Activated naive CD4-positive, alpha-beta T cell (primary cell): ENCODE measurements at places on chromosomes 2 and 18.

DNA sequence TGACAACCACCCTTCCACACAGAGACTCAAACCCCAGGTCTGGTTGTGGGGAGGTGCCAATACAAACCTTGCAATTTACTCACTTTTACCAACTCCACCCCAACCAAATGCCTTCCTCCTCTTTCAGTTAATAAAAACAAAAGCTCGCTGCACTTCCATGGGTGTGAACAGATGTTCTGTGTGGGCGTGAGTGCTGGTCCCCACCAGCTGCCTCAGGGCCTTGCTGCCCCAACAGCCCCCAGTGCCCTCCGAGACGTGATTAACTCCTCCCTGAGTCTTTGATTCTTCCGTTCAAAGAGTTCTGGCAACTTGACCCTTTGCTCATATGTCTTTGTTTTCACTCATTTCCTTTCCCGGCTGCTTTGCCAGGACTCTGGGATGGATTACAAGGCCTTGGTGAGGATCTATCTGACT, 258.9 kb upstream of the CXCR4 start:
- DNase-seq = no peak

GRCh38 chr2:182585430-182585829, 130.6 kb upstream of the DNAJC10 start:
- no peak for DNase-seq

GRCh38 chr2:73007991-73008765, 63.3 kb downstream of the SFXN5 start:
- no peak for DNase-seq

GRCh38 chr18:4144201-4144600, 310.9 kb downstream of the DLGAP1 start:
- DNase-seq = no peak

DNA sequence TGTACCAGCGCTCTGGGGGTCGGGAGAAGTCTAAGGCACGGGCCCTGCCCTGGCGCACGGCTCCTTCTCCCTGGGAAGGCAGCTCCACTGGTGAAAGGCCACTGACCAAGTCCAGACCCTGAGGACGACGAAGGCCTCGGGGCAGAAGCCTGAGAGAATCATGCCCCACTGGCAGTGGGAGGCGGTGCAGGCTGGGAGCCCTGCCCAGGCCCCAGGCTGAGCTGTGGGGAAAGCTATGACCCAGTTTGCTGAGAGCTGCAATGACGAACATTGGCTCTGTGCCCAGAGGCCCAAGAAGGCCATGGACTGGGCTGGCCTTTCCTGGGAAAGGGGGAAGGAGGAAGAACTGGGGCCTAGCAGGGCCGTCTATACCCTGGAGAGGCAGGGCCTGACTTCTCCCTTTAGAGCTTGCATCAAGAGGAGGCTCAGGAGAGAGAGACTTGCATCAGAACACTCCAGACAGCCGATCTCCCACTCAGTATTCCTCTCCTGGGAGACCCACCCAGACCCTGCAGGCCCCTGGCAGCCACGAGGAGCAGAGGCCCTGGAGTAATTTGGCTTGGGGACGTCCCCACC, 32.9 kb downstream of the HS1BP3 start:
- no peak for DNase-seq

GRCh38 chr2:125085904-125086303, 1060.8 kb downstream of the CNTNAP5 start:
- DNase-seq = no peak

GRCh38 chr2:240820607-240821428, 799 bp upstream of the KIF1A start:
- DNase-seq = no peak

- no peak for DNase-seq
These were observed 75.6 kb downstream of the ZBTB7C start for GRCh38 chr18:48333563-48333962.

- DNase-seq = no peak
These were observed 537.2 kb upstream of the DCC start for GRCh38 chr18:51802569-51803428.

- no peak for DNase-seq
These were observed 433.7 kb upstream of the TNP1 start for GRCh38 chr2:217293607-217294006.

GRCh38 chr18:10365901-10366300, 88.5 kb upstream of the APCDD1 start:
- no peak for DNase-seq

GRCh38 chr18:24027156-24027827, 12.7 kb downstream of the TTC39C start:
- DNase-seq = no peak

DNA sequence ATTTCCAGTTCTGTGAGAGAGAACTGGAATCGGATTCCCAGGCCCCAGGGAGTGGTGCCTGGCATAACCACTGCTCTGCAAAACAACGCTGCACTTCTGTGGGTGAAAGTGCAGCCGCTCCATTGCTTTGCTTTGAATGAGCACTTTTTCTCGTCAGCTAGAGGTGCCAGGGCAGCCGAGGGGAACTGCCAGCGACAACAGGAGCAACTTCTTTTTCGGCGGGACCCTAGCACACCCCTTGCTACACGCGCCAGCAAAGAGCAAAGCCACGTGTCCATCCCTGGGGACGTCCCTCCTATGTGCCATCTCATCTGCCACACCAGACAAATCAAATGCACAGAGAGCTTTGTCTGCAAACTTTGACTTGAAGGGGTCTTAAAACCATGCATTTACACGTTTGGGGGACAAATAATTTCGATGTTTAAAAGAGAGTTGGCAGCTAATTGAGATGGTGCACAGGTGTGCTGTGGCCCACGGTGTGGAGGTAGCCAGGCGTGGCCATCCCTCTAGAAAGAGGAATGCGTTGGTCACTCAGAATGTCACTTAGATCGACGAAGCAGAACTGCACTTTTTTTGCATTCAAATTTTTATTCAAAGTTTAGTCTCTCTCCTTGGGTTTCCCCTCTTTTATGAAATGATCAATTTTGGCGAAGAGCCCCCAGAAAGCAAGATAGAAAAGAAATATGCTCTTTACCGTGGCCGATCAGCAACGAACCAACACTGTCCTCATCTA, 151.8 kb downstream of the MBP start:
- no peak for DNase-seq

DNA sequence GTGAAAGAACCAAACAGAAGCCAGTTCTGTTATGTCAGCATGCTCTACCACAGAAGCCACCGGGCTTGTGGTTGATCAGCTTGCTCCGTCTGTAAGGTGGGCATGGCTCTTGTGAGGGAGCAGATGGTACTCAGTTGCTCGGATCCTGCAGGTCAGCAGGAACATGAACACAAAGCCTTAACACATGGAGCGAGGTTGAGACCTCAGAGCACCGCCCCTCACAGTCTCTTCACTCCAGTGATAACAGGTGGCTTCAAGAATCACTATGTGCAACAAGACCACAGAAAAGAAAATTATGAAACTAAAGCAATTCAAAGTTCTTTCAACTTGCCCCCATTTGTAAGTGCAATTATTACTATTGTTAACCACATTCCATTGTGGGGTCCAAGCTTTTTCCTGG, 72.1 kb downstream of the OSBPL6 start:
- DNase-seq = no peak

- DNase-seq = no peak
These were observed 423.6 kb upstream of the CHST9 start for GRCh38 chr18:27608742-27609141.

DNA sequence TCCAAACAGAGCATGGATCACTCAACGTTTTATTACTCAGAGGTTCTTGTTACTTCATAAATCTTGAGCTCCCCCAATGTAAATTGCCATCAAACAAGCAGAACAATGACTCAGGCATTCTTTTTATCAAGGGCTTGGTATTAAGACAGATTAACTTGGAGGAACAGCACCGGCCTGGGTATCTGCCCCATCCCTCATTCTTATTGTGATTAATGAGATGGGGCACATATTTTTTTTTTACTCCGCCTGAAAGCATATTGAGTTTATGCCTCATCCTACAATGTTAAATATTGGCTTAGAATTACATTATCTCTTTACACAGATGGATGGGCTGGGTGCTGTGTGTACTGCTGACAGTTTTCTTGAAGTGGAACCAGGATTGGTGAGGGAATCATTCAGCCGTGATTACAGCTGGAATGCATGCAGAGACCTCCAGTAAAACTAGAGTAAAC, 387.3 kb downstream of the CLIP4 start:
- no peak for DNase-seq

- DNase-seq = no peak
These were observed 22.3 kb downstream of the CLASP1 start for GRCh38 chr2:121626777-121627524.

- no peak for DNase-seq
These were observed 187.1 kb downstream of the ZBTB7C start for GRCh38 chr18:48222118-48222517.

DNA sequence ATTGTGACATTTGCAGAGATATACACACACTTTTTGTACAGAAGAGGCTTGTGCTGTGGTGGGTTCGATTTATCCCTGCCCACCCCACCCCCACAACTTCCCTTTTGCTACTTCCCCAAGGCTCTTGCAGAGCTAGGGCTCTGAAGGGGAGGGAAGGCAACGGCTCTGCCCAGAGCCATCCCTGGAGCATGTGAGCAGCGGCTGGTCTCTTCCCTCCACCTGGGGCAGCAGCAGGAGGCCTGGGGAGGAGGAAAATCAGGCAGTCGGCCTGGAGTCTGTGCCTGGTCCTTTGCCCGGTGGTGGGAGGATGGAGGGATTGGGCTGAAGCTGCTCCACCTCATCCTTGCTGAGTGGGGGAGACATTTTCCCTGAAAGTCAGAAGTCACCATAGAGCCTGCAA, 40.0 kb downstream of the STEAP3 start:
- DNase-seq = no peak

DNA sequence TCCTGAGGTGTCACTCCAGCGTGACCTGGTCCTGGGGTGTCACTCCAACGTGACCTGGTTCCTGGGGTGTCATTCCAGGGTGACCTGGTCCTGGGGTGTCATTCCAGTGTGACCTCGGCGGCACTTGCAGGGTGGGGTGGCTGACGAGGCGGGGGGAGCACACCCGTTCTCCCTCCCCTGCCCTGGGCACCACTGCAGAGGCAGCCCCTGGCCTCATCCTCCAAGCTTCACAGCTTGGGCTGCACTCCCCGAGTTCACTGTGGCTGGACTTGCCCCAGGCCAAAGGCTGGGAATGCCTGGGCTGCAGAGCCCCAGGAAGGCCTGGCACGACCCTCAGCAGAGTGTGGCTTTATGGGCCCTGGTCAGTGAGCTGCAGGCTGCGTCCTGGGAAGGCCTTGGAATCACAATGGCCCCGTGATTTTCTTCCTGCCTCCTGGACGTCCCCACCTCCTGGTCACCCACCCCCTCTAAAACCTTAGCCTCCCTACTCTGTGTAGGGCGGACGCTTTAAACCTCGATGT, 88.3 kb downstream of the NFATC1 start:
- no peak for DNase-seq

DNA sequence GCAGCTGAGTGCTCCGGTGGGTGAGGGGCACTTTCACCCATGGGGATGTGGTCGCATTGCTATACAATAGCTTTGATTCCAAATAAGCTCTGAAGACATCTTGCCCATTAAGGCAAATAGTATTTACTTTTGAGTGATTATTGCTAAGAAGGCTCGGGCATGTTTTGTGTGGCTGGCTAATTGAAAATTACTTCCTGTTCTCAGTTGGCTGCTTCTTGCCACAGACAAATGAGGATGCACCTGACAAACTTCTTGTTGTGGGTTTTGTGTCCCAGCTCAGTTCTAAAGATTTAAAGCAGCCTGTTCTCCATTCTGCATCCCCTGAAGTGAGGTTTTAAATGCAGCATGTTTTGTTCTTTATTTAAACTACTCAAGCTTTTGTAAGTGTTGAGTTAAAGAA, 88.3 kb downstream of the KCNS3 start:
- no peak for DNase-seq

DNA sequence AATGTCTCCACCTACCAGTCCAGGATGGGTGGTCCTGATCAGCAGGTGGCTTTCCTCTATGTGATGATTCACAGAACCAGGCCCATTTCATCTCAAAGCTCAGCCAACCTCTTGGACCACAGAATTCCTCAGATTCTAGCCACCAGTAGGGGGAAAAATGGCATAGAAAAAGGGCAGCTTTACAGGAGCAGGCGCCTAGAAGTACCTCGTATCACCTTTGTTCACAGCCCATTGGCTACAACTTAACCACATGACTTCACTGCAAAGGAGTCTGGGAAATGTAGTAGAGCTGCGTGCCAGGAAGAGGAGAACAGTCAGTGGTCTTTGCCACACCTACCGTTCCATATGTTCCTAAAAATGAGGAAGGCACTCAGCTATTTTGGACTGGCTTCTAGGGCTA, 62.8 kb upstream of the DTNA start:
- DNase-seq = no peak

DNA sequence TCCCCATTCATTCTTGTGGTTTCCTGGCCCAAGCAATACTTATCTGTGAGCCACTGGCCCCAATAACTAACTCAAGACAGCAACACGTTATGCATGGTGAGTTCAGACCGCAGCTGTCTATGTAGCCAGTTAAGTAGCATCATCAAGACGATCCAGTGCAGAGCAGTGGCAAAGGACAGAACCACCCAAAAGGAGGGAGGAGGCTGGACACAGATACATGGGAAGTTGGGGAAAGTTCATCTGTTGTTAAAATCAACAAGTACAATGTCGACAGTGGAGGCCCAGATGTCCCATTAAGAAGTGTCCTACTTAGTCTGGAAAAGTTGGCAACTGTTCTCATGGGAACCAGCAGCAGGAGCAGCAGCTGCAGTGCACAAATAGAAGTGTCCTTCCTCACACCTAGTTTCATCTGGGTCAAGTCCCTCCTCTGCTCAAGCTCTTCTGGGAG, 106.9 kb upstream of the THOC1 start:
- DNase-seq = no peak
